ENCODE measurements at places on chromosomes 12 and 14.

DNA sequence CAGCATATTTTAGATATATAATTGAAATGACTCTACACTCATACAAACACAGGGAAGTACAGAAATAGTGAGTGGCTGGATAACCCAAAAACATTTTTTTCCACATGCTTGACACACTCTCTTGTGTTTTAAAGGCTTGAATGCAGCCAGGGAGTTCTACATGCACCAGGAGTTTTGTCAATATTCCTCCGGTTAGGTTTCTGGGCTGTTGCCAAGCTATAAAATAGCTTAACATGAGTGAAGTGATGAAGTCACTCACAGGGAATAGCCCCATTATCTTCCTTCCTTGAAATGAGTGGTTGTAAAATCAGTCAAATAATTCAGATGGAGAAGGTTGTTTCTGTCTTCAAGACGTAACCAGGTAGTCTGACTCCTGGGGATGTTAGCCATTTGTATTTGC is 582.7 kb downstream of the SLC6A15 start:
- DNase-seq, result no peak

- DNase-seq, result no peak
Measured at GRCh38 chr12:95674631-95675030, 115.9 kb downstream of the NTN4 start.

DNA sequence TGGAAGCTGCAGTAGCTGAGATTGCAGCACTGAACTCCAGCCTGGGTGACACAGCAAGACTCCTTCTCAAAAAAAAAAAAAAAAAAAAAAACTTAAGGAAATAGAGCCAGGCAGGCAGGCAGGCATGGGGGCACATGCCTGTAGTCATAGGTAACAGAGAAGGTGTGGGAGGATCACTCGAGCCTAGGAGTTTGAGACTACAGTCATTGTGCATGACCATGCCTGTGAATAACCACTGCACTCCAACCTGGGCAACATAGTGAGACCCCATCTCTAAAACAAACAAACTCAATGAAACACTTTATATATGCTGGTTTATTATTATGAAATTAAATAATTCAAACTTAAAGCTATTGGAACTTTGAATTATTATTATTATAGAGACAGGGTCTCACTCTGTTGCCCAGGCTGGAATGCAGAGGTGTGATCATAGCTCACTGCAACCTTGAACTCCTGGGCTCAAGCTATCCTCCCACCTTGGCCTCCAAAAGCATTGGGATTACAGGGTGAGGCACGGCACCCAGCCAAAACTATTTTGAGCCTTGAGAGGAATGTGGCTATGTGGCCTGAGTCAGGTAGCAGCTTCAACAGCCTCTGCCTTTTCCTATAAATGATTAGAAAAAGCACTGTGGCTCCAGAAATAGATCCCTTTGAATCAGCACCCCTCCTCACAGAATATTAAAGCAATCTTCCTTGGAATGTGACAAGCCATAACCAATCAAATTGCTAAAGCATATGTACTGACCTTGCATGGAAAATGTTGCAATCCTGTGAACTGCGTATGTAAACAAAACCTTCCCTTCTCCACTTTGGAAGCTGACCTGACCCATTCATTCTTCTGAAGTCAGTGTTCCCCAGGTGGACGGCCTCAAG is 34.7 kb upstream of the YY1 start:
- DNase-seq, result no peak

- no peak for DNase-seq
Measured at GRCh38 chr12:101002696-101003419, 207.2 kb downstream of the SLC5A8 start.

- no peak for DNase-seq
Measured at GRCh38 chr12:28937196-28937595, 211.9 kb upstream of the FAR2 start.

- no peak for DNase-seq
Measured at GRCh38 chr14:34782031-34782430, 67.6 kb upstream of the CFL2 start.

GRCh38 chr14:72942934-72943333 is 16.7 kb downstream of the DCAF4 start:
- no peak for DNase-seq

- DNase-seq, result no peak
Measured at GRCh38 chr12:9881246-9881645, at the start of gene KLRF2. Gene KLRF2 (plus strand): TSS chr12:9881489. CDS start chr12:9881596, 107 bp downstream.

- DNase-seq, result no peak
Measured at GRCh38 chr14:67963545-67963944, 144.0 kb downstream of the RAD51B start.

DNA sequence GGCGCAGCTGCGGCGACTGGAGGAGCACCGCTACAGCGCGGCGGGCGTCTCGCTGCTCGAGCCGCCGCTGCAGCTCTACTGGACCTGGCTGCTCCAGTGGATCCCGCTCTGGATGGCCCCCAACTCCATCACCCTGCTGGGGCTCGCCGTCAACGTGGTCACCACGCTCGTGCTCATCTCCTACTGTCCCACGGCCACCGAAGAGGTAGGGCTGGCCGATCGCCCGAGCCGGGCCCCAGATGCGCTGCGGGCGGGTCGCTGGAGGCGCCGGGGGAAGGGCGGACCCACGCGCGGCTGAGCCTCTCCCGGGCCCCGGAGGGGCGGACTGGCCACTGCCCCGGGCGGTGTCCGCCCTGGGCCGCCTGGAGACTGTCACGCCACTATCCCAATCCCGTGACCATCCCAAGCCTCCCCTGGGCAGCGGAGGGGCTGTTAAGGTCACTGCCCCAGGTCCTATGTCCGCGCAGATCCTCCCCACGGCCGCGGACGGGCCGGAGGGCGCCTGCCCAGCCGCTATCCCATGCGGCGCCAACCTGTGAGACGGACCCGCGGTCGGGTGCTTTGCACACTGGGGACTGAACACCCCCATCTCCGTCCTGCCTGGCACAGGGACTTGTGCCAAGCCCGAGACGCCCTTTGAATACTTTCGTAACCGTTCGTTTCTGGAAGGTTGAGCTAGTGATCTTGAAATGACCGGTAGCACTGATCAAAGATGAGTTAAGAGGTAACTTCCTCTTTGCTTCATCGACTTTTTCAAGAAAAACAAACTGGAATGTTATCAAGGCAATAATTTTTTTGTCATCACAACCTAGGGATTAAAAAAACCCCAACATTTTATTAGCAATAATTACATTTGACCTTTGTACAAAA is 725 bp downstream of the CHPT1 start:
- peak; percentile 85 for DNase-seq

GRCh38 chr12:45490232-45490881 is 239.1 kb upstream of the ARID2 start:
- no peak for DNase-seq

DNA sequence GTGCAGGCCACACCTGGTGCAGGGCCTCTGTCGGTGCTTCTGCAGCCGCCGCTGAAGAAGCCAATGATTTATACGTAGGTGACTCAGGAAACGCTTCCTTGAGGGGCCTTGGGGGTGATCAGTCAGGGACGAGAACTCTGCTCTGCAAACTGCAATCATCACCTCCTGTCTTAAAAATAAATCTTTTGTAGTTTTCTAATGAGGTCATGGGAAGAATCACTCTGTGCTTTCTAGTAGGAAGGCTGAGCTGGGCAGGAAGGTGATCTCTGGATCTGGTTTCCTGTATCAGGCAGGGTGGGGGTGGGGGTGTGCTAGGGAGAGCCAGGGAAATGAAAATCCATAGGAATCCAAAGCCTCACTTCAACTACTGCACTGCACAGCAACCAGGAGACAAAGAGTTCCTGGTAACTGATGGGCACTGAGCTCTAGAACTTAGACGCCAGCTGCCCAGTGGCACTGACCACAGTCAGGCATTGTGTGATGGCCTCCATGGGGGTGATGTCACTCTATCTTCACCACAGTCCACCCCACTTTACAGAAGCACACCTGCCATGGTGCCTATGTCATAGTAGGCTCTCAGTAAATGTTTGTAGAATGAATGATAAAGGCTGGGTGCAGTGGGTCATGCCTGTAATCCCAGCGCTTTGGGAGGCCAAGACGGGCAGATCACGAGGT is 292.4 kb upstream of the PWP1 start:
- no peak for DNase-seq

DNA sequence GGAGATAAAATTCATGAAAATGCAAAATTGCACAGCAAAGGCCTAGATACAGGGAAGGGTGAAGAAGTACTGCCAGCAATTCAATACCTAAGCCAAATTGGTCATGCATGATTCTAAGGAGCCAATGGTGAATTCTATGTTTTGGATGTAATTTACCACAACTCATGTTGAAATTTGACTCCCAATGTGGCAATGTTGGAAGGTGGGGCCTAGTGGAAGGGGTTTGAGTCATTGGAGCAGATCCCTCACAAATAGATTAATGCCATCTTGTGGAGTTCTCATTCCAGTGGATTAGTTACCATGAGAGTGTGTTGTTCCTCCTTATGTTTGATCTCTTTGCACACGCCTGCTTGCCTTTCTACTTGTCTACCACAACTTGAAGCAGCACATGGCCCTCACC is 194.0 kb upstream of the ALG10 start:
- no peak for DNase-seq

DNA sequence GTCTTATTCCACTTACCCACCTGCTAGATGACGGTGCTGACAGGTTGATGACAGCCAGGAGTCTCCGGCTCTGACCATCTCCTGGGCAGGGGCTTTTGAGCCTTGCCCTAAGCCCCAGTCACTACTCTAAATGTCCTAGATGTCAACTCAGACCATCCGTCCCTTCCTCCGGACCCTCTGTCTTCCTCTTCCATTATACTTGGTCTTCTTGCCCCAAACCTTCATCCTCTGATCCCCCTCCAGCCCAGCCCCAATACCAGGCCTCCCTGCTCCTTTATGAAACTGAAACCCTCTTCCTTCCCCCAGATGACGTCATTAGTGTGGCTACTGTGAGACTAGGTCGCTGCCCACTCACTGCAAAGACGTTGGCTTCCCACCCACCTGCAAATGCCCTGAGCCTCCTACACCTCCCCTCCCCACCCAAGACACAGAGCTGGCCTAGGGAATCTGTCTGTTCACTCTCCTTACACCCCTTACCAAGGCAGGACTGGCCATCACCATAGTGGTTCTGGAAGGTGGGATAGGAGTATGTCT is 10.1 kb downstream of the KRT71 start:
- DNase-seq, result no peak

- no peak for DNase-seq
Measured at GRCh38 chr12:23221066-23221465, 596.1 kb downstream of the ETNK1 start.

GRCh38 chr12:44626883-44627282 is 249.2 kb downstream of the NELL2 start:
- no peak for DNase-seq

DNA sequence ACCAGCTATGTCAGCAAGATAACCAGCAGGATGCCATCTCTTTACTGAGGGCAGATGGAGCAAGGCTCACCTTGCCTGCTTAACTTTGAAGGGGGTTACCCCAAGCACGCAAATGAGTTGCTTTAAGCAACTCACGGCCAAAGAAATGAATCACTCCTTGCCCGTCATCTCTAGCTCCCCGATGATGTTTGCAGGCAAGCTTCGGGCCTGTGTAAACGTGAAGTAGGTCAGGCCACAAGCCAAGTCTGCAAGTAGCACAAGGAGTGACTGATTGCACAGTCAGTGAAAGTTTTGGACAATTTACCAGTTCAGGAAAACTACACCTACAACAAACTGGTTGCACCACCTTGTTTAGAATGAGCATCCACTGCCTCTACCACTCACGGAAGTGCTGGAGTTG is 699.7 kb upstream of the TBX3 start:
- DNase-seq, result no peak

- DNase-seq, result peak; percentile 24
Measured at GRCh38 chr12:52585946-52586345, 12.3 kb upstream of the KRT74 start.

DNA sequence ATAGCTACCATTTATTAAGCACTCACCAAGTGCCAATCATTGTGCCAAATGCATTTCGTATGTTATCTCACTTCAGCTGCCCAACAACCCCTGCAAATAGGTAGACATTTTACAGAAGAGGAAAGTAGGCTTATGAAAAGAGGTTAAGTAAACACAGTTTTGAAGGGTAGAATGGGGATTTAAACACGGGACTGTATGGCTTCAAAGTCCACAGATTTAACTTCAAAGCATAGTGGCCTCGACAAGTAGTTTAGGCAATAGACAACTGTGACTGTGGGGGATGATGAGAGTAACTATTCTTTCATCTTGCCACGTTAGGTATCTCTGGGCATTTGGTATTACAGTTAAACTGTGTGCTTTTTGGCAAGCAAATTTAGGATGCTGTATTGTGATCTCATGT is 266.8 kb upstream of the SRRM4 start:
- DNase-seq, result no peak

- no peak for DNase-seq
Measured at GRCh38 chr12:19760611-19761010, 321.3 kb downstream of the AEBP2 start.

DNA sequence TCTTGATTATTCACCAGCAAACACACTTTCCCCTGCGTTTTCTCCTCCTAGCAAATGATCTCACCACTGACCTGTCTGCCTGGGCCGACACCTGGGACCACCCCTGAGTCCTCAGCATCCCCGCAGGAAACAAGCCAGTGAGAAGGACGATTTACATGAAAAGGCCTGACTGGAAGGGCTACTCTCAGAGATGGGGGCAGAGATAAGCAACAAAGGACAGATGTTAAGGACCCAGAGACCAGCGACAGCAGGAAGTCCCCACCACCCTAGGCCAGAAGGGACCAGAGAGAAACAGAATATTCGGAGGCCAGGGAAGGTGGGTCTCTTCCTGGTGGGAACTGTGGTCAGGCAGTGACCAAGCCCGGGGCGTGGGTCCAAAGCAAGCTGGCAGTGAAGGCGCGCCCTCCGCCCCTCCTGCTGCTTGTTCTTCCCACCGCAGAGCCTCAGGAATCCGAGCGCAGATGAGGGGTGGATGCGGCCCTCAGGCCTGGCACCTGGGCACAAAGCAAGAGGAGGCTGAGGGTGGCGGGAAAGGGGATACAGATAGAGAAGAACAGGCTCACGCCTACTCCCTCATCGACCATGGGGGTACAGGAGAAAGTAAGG is 55.8 kb downstream of the STX2 start:
- no peak for DNase-seq

DNA sequence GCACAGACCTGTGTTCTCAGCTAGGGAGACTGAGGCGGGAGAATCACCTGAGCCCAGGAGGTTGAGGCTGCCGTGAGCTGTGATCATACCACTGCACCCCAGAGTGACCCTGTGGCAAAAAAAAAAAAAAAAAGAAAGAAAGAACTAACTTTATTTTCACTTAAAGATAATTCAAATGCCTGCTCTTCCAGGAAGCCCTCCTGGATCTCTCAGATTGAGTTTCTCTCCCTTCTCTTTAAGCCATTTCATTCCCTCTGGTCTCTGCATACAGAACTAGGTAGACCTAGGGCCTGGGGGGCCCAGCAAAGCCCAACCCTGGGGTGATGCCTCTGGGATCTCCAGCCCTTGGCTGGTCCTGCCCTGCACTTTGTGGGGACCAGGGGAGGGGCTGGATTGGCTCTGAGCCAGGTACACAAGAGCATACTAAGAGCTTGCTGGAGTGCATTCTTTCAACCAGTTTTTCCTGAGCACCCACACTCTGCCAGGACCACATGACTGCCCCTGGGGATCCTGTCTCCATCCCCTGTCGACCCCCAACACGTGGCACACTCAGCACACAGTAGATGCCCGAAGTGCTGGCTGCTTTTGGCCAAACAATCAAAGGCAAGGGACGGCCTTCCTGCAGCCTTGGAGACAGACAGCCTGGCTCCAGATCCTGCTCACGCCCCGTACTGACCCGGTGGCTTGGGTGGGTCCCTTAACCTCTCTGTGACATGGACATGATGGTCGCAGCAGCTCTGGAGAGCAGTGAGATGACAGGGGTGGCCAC is 52.7 kb downstream of the CYP46A1 start:
- DNase-seq, result no peak

GRCh38 chr12:119036878-119037825 is 55.8 kb downstream of the SRRM4 start:
- peak; percentile 34 for DNase-seq

- no peak for DNase-seq
Measured at GRCh38 chr14:96635850-96636249, 133.7 kb downstream of the PAPOLA start.

All from erythroblast (primary cell).